ENCODE measurements at places on chromosomes 11 and 22.

DNA sequence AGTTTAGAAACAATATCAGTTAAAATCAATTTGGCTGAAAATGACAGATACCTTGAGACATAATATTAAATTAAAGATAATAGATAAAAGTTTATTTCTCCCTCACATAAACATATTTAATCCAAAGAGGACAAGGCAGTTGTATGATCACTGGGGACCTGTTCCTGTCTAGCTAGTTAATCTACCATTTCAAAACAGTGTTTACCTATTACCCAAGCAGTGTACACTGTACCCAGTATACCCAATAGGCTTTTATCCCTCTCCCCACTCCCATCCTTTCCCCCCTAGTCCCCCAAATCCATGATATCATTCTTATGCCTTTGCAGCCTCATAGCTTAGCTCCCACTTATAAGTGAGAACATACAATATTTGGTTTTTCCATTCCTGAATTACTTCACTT is 229.7 kb upstream of the LARGE1 start:
- no peak for DNase-seq

GRCh38 chr11:110433393-110434333 is 3.9 kb downstream of the FDX1 start:
- no peak for DNase-seq

GRCh38 chr22:49997932-49998717 is 14.4 kb downstream of the IL17REL start:
- no peak for DNase-seq

GRCh38 chr22:31947296-31947695 is 3.0 kb downstream of the YWHAH start:
- DNase-seq: no peak

DNA sequence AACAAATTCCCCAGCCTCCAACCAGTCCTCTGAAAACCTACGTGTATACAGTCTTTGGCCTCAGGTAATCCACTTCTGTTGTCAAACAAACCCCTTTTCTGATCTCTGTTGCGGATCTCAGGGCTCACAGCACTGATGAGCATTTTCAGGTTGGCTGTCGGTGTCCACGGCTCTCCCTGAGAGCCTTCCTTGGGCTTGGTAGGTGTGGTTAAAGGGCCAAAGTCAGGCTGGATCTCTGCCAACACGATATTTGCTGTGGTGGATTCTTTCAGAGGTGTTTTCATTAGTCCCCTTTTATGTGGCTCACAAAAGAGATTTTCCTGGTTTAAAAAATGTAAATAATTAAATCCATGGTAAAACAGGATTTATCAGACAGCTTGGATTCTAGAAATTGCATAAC is 2.9 kb downstream of the E2F8 start:
- DNase-seq: no peak

DNA sequence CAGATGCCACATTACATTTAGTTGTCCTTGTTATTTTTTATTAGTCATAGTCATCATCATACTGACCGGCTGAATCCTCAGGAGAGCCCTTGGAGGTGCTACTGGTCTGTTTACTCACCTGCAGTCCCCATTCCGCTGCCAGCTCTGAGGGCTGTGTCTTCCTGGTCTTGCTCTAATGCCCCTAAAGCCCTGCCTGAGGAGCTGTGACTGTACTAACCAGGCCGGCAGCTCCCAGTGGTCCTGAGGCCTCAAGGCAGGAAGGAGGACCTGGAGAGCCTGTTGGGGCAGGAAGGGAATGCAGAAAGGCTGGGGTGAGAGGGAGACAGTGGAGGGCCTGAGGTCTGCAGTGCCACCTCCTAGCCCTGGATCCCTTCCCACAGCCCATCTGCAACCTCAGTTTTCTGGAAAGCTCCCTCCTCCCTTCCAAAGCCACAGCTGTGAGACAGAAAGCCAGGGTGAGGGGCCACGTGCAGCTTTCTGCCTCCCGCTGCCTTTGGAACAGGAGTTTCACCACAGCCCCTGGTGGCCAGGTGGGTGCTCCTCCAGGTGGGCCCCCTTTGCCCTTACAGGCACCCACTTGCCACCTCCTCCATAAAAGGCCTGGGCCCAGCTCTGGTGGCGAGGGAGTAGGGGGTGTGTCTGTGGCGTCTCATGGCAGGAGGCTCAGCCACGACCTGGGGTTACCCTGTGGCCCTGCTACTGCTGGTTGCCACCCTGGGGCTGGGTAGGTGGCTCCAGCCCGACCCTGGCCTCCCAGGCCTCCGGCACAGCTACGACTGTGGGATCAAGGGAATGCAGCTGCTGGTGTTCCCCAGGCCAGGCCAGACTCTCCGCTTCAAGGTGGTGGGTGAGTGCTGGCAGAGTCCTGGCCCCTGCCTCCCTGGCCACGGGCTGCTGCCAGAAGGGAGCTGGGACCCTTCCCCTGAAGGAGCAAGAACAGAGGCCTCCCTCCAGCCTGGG is at the start of gene ZP1:
Gene ZP1 (plus strand): TSS at position 632 of the 960 bp plus-strand sequence. CDS start 20 bp downstream, at position 652.
- no peak for DNase-seq

DNA sequence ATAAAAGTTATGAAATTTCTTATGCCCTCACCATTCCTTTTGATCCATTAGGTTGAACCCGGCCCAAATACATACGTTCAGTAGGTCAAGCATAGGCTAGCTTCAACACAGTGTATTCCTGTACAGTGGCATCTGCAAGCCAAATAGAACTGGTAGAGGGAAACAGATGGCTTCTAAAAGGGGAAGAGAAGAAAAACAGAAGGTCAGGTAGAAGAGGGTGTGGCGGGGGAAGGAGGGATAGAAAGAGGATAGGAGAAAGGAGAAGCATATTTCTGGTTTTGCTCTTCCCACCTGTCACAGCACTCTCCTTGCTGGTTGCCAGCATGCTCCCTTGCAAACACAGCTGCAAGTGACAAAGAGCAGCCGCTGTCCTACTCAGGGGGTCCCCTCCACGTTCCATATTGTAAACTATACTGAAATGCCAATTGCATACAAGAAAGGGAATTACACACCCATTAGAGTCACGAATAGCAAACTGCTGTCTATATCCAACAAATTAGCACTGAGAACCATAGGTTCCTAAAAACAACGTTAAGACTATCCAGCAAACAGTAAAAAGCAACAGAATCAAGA is 71.8 kb downstream of the PHF21A start:
- no peak for DNase-seq

DNA sequence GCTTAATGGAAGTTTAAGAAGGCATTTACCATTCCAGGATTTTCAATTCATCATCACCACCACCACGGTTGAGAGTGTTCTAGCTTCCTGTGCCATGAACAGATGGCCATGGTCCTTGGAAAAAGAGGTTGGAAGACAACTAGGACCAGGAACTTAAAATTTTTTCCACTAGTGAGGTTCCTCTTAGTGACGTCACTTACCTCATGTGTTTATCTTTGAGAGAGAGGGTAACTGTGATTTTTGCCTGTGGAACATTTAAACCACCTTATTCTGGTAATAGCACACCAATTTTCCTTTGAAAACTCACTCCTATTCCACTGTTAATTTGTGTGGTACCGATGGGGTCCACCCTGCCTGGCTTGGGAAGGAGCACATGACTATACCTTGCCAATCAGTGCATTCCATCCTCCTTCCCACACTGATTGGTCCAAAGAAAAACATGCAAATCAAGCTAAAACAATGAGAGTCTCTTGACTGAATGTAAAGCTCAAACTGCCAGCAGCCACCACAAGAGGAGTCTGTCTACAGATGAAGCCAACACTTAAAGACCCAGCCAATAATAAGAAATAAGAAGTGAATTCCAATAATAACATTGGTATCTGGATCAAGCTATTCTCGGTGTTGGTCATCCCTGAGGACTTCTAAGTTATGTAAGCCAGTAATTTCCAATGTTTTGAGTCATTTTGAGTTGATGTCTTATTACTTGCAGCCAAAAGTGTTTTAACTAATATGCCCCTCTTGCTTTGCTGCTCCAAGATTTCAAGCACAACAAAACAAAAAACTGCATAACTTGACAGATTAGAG is 111.8 kb downstream of the MPPED2 start:
- no peak for DNase-seq

DNA sequence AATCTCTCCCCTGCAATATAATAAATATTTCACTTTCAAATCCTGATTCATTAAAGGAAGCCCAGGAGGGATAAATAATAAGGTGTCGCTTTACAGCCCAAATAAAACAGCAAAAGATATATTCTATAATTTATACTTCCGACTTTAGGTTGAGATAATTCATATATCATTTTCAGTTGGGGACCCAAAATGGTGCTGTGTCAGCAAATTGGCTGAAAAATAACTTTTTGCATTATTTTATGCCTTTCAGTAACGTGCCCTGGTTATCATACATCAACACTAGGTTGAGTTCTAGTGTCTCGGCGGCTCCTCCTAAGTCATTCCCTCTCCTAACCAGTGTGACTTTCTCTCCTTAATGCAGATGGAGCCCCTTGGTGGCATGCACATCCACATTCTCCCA is 278.2 kb downstream of the NXPE2 start:
- no peak for DNase-seq

DNA sequence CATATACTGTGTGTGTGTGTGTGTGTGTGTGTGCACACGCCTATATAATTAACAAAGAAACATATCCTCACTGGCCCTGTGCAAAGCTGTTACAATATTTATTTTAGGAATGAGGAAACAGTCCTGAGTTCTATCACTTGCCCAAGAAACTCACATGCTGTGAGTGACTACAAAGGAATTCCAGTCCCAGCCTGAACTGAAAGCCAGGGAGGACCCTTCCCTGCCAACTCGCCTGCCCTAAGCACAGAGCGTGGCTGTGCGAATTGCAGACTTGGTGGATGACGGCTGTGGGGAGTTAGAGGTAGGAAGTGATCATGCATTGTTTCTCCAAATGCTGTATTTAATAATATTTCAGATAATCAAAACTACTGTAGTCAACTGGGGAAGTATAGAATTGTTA is 26.4 kb upstream of the CD5 start:
- DNase-seq: no peak

DNA sequence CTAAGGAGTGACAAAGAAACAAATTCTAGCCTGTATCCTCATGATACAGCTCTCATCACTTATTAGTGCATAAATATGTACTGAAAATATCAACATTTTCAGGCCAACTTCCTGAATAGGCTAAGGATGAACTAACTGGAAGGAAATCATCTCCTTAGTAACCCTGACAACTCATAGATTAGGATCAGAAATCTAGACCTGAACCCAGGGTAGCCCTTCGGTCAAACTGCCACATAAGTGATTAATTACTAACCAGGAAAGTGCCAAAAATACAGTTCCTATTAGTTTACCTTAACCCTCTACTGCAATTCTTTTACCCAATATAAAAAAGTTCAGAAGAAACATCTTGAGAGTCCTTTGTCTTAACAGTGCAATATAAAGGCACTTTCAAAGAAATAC is 40.0 kb downstream of the AMBRA1 start:
- no peak for DNase-seq

- DNase-seq: no peak
These were observed 9.1 kb upstream of the ZBED5 start for GRCh38 chr11:10866893-10867331.
